ENCODE measurements at places on chromosomes 1 and 21. TPM values are rescaled to one million over a fixed set of nuclear protein-coding genes. Genes with fewer than 3 reads are reported as not detected.
A peak's percentile ranks its signal among the peaks of the same experiment; 100 is the strongest.

DNA sequence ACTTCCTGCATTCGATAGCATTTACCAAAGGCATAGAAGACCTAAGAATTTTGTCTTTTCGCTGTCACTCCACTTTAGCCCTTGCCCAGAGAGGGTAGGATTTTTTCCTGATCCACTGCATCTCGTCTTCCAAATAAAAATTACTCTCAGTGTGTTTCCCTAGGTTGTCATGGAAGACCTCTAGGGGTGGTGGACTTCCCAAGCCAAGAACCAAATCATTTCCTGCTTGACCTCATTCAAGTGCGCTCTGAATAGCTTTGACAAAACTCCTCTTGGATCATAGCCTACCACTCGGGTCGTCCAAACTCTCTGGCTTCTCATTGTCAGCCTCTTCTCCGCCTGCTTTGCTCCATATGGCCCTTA is 431 bp upstream of the C1orf52 start:
- DNase-seq: no peak
- H3K36me3 ChIP-seq: peaks cover 9% of the 10 kb centered on the region
- peak overlapping the region; percentile 97 for H3K4me3 ChIP-seq
- no peaks in the 10 kb centered on the region for H3K27me3 ChIP-seq

GRCh38 chr1:192577145-192578140 is 1.9 kb downstream of the RGS1 start:
- no peaks in the 10 kb centered on the region for H3K27me3 ChIP-seq
- no peak for DNase-seq
- H3K36me3 ChIP-seq: peaks cover 6% of the 10 kb centered on the region
- peak overlapping the region; percentile 93 for H3K27ac ChIP-seq
- peak overlapping the region; percentile 92 for H3K4me3 ChIP-seq

ERRFI1 gene
- total RNA-seq: 3.3 TPM

AMY1A gene
- not detected for total RNA-seq

DNA sequence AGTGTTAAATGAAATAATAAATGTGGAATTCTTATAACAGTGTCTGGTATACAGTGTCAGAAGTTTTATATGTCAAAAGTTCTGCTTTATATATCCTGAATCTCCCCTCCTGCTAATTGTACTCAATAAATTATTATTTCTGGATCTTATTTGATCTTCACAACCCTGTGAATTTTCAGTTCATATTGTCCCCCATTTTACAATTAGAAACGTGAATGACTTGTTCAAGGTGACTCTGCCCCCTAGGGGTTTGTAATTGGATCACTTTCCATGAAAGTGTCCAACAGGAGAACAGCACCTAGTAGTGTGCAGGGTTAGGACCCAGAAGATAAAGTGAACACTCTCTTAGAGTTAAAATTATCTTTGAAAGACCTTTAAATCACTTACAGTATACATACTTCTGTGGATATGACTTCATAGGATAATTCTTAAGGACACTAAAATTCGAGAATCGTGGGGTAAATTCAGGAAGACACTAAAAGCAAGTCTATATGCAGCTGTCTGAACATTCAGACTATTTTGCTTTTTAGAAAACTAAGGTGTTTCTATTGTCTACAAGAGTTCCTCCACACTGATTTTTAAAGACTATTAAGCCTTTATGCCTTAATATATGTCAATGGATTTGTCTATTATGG is 4.5 kb upstream of the DDR2 start:
- H3K36me3 ChIP-seq: no peaks in the 10 kb centered on the region
- no peak overlapping the region for H3K27ac ChIP-seq
- H3K27me3 ChIP-seq: peaks cover 7% of the 10 kb centered on the region
- no peaks in the 10 kb centered on the region for H3K4me1 ChIP-seq

CAMTA1 gene
- 47.8 TPM for total RNA-seq

SPATA6 gene
- 5.7 TPM for total RNA-seq

DNA sequence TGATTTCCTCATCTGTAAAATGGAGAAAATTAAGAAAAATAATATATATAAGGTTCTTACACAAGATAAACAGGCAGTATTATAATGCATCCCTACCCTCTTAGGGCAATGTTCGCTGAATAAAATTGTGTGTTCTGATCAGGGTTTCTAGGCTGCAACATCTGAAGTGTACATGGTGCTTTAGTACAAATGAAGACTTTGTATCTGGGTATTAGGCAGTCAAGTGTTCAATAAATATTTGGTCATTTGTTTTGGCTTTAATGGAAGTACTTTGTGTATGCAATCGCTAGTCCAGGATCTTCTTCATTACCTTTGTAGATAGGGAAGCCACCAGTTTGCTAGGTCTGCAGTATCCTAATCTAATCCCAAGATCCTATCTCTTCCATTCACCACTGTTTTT is 28.1 kb downstream of the DNASE2B start:
- no peak overlapping the region for H3K27ac ChIP-seq
- DNase-seq: no peak
- no peaks in the 10 kb centered on the region for H3K27me3 ChIP-seq
- no peaks in the 10 kb centered on the region for H3K36me3 ChIP-seq

GRCh38 chr1:48109390-48110013 is 112.3 kb upstream of the TRABD2B start:
- DNase-seq: peak; percentile 7
- H3K36me3 ChIP-seq: no peaks in the 10 kb centered on the region
- peaks cover 24% of the 10 kb centered on the region for H3K27me3 ChIP-seq
- no peak overlapping the region for H3K4me3 ChIP-seq
- peaks cover 8% of the 10 kb centered on the region for H3K4me1 ChIP-seq

SMCP gene
- not detected for total RNA-seq

DNA sequence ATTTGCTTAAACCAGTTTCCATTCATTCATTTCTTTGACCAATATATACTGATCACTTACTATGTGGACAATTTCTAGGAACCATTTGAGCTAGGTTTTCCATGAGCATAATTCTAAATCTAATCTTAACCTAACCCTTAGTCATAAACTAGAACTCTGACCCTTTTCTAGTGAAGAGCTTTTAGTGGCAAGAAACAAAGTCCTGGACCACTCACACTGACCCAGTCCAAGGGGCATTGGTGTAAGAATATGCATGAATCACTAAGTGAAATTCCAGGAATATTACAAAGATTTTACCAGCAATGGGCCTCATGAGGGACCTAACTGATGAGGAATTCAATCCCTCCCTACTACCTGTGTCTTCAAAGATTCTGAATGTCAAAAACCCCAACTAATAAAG is 40.6 kb upstream of the SLC2A1 start:
- no peaks in the 10 kb centered on the region for H3K36me3 ChIP-seq
- no peak for DNase-seq
- H3K4me1 ChIP-seq: no peaks in the 10 kb centered on the region
- no peak overlapping the region for H3K27ac ChIP-seq
- H3K4me3 ChIP-seq: no peak overlapping the region

DNA sequence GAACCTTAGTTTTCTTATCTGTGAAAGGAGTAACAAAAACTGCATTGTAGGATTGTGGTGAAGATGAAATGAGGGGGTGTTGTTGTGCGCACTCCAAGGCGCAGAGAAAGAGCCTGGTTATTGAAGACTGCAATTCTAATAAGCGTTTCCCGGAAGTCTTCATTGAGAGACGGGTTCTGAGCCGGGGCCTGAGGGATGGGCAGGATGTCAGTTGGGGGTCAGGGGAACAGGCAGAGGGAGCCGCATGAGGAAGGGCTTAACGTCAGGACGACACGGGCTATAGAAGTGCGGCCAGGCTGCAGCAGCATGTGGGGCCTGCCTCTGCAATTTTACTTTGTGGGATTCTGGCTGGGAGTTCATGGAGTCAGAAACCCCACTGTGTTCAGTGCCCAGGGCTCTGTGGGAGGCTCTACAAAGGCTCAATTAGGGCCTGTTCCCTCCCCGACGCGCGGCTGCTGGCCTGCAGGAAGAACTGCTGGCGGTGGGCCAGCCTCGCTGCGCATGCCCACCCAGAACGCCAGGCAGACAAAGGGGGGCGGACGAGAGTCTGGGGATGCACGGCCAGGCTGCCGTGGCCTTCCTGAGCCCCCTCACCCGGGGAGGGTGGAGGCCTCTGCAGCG is 20.7 kb downstream of the TRIM62 start:
- no peaks in the 10 kb centered on the region for H3K27me3 ChIP-seq
- no peaks in the 10 kb centered on the region for H3K4me1 ChIP-seq
- no peak overlapping the region for H3K27ac ChIP-seq
- DNase-seq: no peak

KIF17 gene
- total RNA-seq: not detected

- H3K27ac ChIP-seq: no peak overlapping the region
- H3K36me3 ChIP-seq: no peaks in the 10 kb centered on the region
- DNase-seq: no peak
- no peaks in the 10 kb centered on the region for H3K4me1 ChIP-seq
- H3K27me3 ChIP-seq: no peaks in the 10 kb centered on the region
Measured at GRCh38 chr21:17725339-17725738, 93.8 kb downstream of the C21orf91 start.

DNA sequence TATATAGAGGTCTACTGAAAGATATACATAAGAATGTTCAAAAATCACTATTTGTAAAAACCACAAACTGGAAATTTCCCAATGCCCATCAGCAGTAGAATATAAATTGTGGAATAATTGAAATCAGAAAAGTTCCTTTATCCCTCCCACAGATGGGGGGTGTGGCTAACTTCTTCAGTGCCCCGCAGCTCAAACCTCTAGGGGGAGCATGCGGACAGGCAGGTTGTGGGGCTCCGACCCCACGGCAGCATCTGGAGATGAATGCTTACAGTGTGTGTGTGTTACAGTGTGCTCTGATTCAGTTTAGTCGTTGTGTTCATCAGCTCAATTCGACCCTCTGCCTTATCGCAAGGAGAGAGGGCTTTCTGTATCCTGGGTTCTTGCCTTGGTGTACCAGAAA is 262.1 kb upstream of the LRRC7 start:
- H3K4me1 ChIP-seq: no peaks in the 10 kb centered on the region
- no peak overlapping the region for H3K27ac ChIP-seq
- no peaks in the 10 kb centered on the region for H3K36me3 ChIP-seq
- no peak overlapping the region for H3K4me3 ChIP-seq
- no peak for DNase-seq

FCRL6 gene
- not detected for total RNA-seq

DNA sequence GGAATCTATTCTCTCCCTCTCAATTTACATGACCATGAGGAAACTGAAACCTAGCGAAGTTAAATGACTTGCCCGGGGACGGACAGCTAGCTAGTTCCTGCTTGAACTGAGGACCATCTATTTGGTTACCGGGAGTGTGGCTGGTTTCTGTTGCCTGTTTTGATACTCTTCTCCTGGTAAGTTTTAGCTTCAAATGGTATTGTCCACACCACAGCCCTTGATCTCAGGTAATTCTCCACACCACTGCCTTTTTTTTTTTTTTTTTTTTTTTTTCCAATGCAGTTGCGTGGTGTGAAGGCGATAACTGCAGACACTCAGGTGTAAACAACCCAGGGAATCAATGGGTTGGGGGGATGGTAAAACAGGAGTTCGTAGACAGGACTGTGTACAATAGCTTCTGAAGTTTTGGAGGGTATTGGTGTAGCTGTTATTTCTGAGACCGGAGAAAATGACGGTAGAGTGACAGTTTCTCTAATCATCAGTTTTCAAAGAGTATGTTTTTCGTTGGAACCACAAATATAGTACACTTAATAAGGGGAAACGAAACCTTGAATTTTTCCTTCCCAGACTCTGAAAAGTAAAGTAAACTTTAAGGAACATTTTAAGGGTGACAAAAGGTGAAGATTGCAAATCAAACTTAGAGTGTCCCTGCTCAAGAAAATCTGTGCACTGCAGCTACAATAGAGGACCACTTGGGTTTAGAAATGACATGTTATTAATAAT is 125.3 kb upstream of the CACYBP start:
- H3K4me1 ChIP-seq: peaks cover 28% of the 10 kb centered on the region
- H3K4me3 ChIP-seq: peak overlapping the region; percentile 72
- no peak for DNase-seq
- peaks cover 3% of the 10 kb centered on the region for H3K36me3 ChIP-seq

DNA sequence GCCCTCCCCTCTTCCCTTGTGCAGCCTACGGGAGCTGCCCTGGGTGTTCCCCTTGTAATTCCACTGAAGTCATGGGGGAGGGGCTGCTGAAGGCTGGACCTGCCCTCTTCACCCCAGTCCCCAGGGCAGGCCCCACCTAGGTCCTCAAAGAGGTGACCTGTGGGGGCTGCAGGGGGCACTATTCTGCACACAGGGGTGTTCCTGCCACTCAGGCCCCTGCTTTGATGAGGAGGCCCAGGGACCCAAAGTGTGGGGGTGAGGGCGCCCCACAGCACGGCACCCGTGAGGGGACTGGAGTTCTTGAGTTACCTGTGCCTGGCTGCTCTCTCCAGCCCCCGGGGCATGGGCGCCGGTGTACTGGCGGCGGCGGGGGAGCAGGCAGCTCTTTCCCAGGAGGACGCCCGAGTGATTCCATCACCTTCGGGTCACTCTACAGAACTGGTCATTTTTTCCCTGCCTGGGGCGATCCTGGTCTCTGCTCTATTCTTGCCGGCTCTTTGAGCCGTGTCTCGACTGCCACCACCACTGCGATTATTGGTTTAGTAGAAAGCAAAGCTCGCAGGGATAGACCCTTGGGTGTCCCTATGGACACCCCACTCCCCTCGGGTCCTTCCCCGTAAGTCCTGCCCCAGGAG is 6.9 kb upstream of the PRDM16 start:
- no peak overlapping the region for H3K4me3 ChIP-seq
- no peak overlapping the region for H3K27ac ChIP-seq
- H3K36me3 ChIP-seq: no peaks in the 10 kb centered on the region
- DNase-seq: no peak
- no peaks in the 10 kb centered on the region for H3K27me3 ChIP-seq

DNA sequence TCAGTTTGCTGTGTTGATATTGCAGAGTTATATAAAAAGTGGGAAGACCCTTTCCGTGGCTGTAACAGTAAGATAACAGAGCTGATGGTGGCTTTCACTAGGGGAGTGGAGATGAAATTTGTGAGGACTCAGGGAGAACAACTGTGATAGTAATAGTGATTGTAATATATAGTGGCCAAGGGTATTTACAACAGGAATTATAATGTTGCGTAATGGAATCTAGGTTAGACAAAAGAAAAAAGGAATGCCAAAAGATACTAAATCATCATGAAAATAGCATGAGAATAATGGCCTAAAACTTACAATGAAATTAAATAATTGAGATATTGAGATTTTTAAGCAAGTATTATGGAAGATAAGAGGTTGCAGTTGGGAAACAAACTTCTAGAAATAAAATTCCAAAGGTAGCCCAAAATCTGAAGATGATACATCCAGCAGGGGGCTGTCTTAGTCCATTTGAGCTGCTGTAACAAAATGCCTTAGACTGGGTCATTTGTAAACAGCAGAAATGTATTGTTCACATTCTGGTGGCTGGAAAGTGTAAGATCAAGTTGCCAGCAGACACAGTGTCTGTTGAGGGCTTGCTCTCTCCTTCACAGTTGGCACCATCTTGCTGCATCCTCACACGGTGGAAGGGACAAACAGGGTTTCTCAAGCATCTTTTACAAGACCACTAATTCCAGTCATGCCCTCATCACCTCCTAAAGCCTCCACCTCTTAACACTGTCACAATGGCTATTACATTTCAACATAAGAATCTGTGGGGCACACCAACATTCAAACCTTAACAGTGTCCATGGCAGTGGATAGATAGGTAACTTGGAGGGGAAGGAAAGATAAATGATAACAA is 711.2 kb downstream of the MRPL39 start:
- H3K27ac ChIP-seq: no peak overlapping the region
- no peaks in the 10 kb centered on the region for H3K36me3 ChIP-seq
- no peak for DNase-seq
- no peaks in the 10 kb centered on the region for H3K4me1 ChIP-seq
- no peaks in the 10 kb centered on the region for H3K27me3 ChIP-seq
